ENCODE measurements at places on chromosomes 6 and 20.
A peak's percentile ranks its signal among the peaks of the same experiment; 100 is the strongest.

GRCh38 chr6:73200735-73201134 is 24.6 kb downstream of the KHDC1L start:
- no peak for DNase-seq

GRCh38 chr20:40826699-40827098 is 137.7 kb upstream of the MAFB start:
- DNase-seq: no peak

DNA sequence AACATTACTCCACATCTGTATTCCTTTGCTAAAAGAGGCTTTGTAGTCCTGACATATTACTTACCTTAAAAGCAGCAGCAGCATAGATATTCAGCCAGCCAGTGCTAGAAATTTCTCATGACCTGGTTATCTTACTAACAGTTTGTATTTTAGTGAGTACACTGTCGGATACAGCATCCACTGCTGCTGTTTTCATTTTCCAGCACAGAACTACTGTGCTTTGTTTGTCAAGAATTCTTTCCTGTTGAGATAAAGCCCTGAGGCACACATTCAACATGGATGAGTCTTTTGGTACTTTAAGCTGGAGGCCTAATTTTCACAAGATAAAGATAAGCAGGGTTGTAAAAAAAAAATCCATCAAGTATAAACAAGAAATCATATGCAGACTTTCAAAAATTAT is 311.2 kb upstream of the OPRM1 start:
- no peak for DNase-seq

DNA sequence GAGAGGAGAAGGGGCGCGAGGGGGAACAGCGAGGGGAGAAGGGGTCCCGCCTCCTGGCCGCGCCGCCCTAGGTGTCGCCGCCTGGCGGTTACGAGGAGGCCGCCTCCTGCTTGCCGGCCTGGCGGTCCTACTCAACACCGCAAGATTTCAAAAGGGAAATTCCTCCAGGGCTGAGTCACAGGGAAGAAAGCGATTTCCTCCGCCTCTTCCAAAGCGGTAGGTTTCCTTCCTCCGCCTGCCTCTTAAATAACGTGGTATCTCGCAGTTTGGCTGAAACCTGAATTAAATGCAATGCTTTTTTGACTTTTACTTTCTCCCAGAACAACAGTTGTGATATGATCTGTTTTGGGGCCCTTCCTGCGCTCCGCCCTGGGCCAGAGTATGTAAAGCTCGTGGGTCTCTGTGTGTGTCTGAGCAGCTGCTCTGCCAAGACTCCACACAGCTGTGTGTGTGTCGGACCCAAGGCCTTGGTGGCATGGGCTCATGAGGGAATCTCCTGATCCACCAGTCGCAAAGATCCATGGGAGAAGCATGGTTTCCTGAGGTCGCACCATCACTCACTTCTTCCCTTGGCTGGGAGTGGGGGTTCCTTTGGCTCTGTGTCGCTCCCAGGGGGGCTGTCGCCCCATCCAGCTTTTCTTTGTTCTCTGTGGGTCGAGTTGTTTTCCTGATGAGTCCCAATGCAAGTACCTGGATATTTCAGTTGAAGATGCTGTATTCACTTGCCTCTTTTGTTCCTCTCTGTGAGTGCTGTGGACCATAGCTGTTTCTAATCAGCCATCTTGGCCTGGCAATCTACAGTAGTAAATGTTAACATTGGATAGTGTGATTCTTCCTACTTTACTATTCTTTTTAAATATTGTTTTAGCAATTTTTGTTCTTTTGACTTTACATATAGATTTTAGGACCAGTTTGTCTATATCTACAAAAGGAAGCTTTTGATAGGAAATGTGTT is 31.6 kb upstream of the NOTCH4 start:
- DNase-seq: peak; percentile 90

DNA sequence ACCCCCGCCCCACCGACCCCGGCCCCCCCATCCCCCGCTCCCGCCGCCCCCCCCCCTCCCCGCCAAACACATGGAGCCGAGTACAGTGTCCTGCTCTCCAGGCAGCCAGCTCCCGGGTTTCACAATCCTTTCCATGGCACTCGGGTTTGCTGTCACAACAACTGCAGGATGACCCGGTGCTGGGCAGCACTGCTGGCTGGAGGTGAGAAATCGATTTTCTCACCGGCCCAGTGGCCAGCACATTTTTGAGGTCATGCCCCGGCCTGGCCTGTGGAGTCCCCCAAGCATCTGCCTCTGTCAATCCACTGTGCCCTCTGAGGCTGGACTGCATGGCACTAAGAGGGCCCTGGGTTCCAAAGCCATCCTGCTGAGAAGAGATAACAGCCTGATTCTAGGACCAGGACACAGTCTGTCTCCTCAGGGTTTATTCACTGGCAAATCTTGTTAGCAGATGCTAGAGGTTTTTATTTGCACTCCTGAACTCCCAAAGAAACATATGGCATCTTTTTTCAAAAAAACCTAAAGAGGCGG is 129.5 kb downstream of the NFATC2 start:
- peak; percentile 67 for DNase-seq

DNA sequence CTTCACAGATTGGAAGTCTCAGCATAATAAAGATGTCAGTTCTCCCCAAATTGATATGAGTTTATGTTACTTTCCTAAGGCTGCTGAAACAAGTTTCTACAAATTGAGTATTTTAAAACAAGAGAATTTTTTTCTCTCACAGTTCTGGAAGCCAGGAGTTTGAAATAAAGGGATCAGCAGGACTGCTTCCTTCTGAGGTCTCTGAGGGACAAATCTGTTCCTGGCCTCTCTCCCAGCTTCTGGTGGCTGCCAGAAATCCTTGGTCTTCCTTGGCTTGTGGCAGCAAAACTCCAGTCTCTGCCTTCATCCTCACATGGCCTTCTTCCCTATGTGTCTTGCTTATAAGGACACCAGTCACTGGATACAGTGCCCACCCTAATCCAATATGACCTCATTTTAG is 136.1 kb downstream of the TFAP2A start:
- DNase-seq: no peak

DNA sequence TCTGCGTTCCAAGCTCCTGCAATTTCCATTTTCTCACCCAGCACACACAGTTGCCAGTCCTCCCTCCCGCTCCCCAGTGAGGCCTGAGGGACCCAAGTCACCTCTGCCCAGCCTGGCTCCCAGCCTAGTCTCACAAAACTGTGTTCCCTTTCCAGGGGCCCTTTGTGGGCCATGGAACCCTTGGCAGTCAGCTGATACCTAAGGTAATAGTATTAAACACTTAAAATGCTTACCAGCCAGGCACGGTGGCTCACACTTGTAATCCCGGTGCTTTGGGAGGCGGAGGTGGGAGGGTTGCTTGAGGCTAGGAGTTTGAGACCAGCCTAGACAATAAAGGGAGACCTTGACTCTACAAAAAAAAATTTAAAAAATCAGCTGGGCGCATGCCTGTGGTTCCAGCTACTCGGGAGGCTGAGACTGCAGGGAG is 3.2 kb upstream of the RBM38 start:
- DNase-seq: no peak

GRCh38 chr20:6473197-6473596 is 294.3 kb upstream of the BMP2 start:
- no peak for DNase-seq

GRCh38 chr20:29497261-29497671 is 1760.2 kb upstream of the DEFB115 start:
- peak; percentile 2 for DNase-seq

GRCh38 chr6:153003366-153003690 is 819 bp upstream of the MTRF1L start:
- DNase-seq: peak; percentile 18
